T-cell (primary cell): ENCODE measurements at places on chromosomes 5 and 9.

DNA sequence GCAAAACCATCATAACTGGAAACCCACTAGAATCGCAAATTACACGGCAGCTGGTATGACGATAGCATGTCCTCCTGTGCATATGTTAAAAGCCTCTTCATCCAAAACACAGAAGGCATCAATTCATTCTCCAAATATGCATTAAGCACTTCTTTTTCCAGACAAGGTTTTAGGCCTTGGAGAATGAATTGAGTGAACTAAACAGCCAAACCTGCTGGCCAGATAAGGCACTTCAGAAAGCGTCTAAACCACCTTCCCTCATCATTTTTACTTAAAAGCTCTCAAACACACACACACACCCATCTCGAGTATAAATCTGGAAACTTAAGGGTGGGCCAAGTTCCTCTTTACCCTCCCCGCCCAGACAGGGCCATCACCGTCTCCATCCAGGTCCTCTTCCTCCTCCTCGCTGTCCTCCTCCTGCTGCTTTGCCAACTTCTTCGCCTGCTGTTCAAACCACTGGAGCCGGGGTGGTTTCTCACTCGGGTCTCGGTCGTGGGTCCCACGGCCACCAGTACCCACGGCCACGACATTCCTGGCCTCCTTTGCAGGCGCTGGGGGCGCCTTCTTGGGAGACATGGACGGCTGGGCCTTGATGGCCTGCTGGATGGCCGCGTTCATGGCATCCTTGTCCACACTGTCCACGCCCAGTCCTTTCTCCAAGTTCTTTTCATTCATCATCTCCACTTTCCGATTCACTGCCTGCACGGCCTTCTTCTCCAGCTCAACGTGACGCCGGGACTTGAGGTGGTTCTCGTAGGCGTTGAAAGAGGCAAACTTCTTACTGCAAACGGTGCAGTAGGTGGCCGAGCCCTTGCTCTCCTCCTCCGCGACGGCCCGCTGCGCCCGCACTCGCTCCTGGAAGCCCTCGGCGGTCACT, 696 bp downstream of the ZNF622 start:
- peak; percentile 16 for DNase-seq

GRCh38 chr5:142795251-142795650, 25.1 kb downstream of the ARHGAP26 start:
- no peak for DNase-seq

DNA sequence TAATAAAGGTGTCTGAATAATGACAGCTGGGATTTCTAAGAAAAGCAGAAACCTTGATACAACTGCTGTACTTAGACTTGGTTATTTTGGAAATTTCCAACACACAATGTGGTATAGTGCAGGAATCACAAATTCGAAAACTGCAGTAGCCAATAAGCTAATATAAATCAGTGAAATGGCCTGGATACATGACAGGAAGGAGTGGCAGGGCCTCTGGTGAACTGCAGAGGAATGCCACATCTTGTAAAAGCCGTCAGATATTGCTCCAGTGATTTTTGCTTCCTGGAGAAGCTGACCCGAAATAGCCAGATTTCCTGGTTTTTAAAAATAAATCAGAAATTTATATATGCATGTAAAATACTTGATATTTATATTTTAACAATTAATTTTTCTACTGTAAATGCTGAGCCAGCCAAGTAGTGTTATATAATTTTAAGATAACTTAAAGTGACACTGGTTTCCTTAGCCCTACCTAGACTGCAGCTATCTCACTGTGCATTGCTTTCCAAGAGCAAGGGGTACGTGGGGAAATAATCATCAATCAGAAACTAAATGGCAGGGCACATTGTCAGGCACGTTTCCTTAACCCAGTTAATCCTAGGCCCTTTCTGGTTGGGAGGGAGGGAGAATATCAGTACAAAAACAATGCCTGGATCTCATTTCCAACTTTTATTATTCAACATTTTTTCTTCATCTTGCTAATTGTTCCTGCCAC, 182.4 kb downstream of the RASEF start:
- no peak for DNase-seq

- no peak for DNase-seq
Observed at GRCh38 chr9:104794070-104794469, 30.1 kb downstream of the NIPSNAP3B start.

DNA sequence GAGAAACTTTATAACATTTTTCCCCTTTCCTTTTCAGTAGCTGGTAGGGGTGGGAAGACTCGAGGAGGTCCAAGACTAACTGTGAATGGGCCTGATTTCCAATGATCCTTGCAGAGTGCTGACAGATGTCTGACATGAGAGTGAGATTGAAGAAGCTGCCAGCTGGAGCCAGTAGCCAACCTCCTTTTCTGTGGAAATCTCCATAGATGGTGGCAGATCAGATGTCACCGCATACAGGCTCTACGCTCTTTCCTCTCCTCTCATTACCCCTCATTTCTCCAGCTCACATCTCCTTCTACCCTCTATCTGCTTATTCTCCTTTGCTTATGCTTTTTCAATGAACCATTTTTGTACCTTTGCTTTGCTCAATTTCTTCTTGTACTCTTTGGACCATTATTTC, 395.2 kb upstream of the TNC start:
- no peak for DNase-seq

DNA sequence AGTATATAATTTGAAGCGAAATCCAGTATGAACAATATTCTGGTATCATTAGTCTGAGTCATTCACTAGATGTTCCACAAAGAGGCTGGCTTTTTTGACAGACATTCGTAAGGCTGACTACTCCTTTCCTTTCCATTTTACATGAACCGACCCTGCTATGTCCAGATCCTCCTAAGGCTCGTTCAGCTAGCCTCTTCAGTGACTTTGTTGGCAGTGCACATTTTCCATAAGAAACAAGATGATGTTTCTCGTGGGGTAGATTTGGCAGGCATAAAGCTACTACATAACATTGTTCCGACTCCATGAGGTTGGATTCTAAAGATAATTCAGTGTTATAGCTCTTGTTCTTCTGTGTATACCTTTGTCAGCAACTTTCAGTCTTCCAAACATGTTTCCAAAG, 49.0 kb downstream of the ZNF462 start:
- DNase-seq, result no peak

DNA sequence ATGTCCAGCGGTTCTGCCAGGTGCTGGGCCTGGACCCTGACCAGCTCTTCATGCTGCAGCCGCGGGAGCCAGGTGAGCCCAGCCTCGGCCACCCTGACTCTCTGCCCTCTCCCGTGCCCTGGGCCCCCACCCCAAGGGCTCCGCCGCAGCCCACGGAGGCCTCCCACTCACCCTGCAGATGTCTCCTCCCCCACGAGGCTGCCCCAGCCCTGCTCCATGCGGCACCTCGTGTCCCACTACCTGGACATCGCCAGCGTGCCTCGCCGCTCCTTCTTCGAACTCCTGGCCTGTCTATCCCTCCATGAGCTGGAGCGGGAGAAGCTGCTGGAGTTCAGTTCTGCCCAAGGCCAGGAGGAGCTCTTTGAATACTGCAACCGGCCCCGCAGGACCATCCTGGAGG, 7.4 kb downstream of the RNF208 start:
- DNase-seq, result no peak

GRCh38 chr9:91407580-91408318, 15.9 kb downstream of the NFIL3 start:
- no peak for DNase-seq

DNA sequence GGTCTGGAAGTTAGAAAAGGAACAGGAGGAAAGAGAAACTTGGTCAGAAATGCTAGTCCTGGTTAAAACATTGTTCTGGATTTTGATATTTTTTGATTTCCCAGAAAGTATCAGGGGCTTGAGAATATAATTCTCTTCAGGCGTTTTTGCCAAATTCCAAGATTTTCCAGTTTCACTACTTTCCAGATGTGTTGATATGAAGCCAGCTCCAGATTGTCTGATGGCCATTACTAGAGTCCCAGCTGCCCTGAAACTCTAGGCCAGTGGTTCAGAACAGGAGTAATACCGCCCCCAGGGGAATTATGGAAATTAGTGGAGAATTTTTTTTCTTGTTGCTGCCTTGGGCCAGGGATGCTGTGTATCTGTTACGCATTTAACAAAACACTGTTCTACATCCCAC, 88.6 kb downstream of the KCNN2 start:
- DNase-seq, result no peak

- DNase-seq, result no peak
Observed at GRCh38 chr5:61051267-61051666, 106.3 kb downstream of the NDUFAF2 start.

DNA sequence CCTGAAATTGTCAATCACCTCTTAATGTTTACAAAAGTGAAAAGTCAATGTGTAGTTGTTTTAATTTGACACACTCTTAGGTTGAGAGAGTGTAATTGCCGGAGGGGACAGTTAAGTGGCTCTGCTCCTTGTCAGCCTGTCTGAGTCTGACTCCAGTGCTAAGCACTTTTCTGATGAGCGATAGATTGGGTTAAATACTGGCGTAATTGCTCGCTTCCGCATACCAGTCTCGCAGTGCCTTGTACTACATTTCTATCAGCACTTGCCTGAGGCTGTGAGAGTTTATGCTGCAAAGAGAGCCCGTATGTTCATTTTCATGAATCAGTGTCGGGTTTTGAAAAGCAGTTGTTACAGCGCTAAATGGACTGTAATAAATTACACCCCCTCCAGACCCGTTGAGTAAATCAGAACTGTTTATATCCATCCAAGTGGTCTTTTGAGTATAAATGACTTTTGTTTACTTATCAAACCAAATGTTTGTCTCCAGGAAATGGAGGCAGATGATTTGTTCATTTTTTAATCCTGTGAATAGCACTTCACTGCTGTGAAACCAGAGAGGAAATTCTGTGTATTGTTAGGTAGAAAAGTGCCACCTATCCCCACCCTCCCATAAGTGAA, 41.0 kb upstream of the DMRT3 start:
- DNase-seq, result no peak

GRCh38 chr9:4788703-4789102, 4.0 kb upstream of the RCL1 start:
- no peak for DNase-seq

- DNase-seq, result no peak
Observed at GRCh38 chr9:130698514-130698913, 4.9 kb downstream of the EXOSC2 start.

- DNase-seq, result no peak
Observed at GRCh38 chr9:15834541-15834940, 281.7 kb downstream of the CCDC171 start.

- DNase-seq, result no peak
Observed at GRCh38 chr5:143045062-143045461, 274.9 kb downstream of the ARHGAP26 start.

DNA sequence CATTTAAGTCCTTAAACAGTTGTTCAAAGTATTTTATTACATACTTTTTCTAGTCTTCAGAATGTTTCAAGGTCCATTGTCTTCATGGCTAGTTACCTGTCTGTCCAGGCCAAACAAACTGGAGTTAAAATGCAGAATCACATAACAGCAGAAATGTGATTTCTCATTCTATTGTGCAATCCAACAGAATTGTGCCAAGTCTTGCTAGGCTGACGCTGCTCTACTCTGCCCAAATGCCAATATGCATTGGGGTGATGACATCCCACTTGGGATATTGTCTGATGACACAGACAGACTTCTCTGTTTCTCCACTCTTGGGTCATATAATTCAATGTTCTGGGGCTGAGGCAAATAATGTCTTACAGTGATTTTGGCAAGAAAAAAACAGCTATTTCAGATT, 5.2 kb upstream of the SLC22A5 start:
- DNase-seq, result no peak

GRCh38 chr5:1295650-1296037, 776 bp upstream of the TERT start:
- DNase-seq, result no peak

DNA sequence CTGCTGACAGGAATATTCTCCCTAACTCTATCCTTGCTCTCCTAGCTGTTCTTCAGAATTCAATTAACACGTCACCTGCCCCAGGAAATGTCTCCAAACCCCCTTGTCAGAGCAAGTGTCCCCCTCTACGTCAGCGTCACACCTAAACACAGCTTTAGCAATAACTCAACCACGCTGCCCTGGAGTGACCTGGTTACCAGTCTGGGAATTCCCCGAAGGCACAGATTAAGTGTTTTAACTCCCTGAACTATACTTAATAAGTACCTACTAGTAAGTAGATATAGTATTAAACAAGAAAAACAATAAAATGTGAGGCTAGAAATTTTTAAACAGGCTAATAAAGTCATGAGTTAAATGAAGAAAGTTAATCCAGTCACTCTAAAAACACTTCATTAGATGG, 78.4 kb downstream of the FANCC start:
- DNase-seq, result no peak

- DNase-seq, result no peak
Observed at GRCh38 chr9:120402741-120403542, 177.0 kb downstream of the CDK5RAP2 start.

- no peak for DNase-seq
Observed at GRCh38 chr9:32580631-32581300, 7.8 kb upstream of the NDUFB6 start.

GRCh38 chr9:68997666-68998065, 16.2 kb downstream of the PRKACG start:
- DNase-seq, result no peak

DNA sequence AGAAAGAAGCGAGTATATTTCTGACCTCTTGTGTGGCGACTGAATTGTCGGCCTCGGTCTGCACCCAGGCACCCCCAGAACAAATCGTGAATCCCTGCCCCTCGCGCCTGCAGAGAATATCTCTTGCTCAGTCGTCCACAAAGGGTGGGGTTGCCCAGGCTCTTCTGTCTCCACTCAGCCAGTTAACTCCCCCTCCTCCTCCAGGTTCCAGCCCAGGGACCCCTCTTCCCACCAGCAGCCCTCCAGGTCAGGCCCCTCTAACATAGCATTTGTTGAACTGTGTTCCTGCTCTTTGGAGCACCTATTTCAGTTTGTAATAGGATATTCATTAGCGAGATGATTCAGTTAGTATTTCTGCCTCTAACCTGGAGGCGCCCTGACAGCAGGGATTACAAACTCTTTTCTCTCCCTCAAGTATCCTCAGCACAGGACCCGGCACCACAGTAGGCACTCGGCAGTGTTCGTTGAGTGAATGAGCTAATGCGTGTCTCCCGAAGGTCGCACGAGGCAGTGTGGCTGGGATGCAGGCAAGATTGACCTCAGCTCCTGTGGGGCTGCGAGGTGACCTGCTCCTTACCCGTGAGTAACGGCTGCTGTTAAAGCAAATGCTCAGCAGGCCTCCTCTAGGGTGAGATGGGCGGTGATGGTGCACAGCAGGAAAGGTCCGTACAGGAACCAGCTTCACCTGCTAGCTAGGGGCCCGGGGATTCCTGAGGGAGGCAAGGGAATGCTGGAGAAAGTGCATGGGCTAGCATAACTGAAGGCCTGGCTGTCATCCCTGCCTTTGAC, 25.8 kb downstream of the ZBTB34 start:
- no peak for DNase-seq

- DNase-seq, result no peak
Observed at GRCh38 chr9:128913048-128913900, 7.5 kb upstream of the PHYHD1 start.

- DNase-seq, result no peak
Observed at GRCh38 chr5:170111088-170111785, 5.5 kb downstream of the FOXI1 start.
